ENCODE measurements at places on chromosomes 7 and 10. TPM values are rescaled to one million over a fixed set of nuclear protein-coding genes. Genes with fewer than 3 reads are reported as not detected.

VSTM4 gene
- 0.26 TPM for total RNA-seq

C7orf33 gene
- total RNA-seq: not detected

FKBP9 gene
- total RNA-seq: 144 TPM

TAC1 gene
- not detected for total RNA-seq

CPA2 gene
- total RNA-seq: not detected

EGR2 gene
- 0.04 TPM for total RNA-seq

WNT8B gene
- not detected for total RNA-seq

ZNF736 gene
- total RNA-seq: 5.5 TPM

Measured in pulmonary artery endothelial cell (primary cell).